ENCODE measurements at places on chromosomes 13 and 19.

GRCh38 chr13:39232401-39232980 lies 194.2 kb downstream of the NHLRC3 start:
- DNase-seq: no peak

- DNase-seq: no peak
Observed at GRCh38 chr13:110421061-110421460, 114.0 kb downstream of the COL4A2 start.

GRCh38 chr19:27844261-27844660 lies 1368.7 kb downstream of the UQCRFS1 start:
- DNase-seq: no peak

- DNase-seq: no peak
Observed at GRCh38 chr19:13700621-13701020, 63.7 kb upstream of the MRI1 start.

DNA sequence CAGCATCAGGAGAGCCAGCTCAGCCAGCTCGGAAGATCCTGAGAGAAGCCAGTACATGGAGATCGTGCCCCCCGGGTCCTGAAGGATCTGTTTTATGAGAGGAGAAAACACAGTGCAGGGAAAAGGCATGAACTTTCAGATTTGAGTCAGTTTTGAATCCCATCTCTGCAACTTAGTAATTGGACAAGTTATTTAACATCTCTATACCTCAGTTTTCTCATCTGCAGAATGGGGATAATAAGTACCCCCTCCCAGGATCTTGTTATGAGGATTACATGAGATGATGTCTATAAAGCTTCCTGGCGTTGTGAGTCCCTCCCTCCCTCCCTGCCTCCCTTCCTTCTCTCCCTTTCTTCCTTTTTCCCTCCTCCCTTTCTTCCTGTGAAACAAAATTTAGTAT lies 40.1 kb upstream of the GTF3A start:
- no peak for DNase-seq

DNA sequence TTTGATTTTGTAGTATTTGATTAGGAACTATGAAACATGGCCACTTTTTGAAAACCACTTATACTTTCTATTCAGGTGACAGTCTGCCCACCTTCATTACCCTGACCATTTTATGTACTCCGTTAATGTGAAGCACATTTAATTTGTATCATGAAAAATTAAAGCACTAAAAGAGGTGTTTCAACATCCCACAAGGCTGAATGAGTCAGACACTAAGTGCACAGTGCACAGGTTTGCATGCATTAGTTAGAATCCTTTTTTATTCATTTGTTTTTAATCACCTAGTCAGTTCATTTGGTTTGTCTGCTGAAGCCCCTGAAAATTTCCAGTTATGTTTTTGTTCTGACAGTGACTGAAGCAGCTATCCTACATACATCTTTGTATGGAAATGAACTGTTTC lies 271.0 kb downstream of the SLITRK5 start:
- DNase-seq: no peak
